NCI-H748 treated with DMSO at 0.1 percent for 48 hours (cell line): ENCODE measurements at places on chromosomes 13 and 19.
A peak's percentile ranks its signal among the peaks of the same experiment; 100 is the strongest.

DNA sequence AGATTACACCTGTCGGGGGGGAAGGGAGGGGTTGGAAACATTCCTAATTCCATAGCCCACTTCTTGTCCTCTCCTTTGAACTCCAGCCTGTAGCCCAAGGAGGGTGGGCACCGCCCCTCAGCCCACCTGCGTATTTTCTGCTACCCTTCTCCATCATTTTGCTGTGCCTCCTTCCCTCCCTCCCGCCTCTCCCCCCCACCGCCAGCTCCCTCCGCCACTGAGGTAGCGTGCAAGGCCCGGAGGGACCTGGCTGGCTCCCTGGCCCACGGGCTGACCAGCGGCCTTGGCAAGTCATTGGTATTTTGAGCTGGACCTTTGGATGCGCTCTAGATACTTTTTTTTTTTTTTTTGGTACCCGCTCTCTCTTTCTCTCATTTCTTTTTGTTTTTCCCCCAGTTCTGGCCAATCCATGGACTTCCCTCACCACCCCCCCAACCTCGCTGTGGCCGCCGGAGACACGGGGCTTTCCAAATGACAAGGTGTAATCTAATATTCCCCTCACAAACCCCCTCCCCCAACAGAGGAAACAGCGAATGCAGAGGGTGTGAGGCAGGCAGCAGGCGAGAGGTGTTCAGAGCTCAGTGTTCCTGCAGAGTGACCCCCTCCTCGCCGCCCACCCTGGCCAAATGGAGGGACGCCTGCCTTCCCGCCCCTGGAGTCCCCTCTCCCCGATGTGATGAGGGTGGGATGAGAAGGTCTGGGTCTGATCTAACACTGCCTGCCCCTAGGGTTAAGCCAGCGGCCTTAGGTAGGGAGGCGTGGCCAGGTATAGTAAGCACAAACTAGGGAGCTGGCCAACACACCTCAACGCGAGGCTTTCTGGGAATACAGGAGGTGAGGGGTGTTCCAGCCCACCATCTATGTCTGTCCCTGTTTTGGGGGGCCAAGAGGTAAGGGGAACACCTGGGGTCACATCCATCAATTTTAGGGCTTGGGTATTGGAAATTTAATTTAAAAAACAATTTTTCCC is 89.2 kb downstream of the PTPRS start:
- no peak for DNase-seq

GRCh38 chr13:43307921-43308433 is 284.6 kb downstream of the DNAJC15 start:
- peak; percentile 82 for DNase-seq

- no peak for DNase-seq
Measured at GRCh38 chr13:25806264-25806974, 245.4 kb downstream of the SHISA2 start.

DNA sequence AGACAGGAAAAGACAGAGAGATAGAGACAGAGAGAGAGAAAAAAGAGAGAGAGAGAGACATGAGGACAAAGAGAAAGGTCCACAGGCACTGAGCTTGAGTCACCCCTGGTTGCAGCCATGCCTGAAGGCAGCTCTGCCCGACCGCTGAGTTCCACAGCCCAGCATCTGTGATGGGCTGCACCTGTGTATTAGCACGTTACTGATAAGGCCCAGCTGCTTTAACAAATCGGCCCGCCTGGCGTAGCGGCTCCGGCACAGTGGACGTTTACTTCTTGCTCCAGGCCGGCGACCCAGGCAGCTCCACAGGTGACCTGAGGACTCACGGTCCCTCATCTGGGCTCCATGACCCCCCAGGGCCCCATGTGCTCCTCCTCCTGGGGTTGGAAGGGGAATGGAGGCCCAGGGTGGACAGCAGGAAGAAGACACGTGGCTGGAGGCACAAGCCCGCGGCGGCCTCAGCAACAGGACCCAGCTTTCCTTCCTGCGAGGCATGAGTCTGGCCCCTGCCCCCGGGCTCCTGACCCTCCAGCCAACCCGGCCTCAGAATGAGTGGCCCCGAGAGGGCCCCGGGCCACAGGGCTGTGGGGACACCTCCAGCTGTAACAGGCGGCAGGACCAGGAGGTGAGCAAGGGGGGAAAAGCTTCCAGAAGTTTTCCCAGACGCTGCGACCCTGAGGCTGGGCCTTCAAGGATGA is 3.9 kb upstream of the CSNK1G2 start:
- DNase-seq, result no peak

DNA sequence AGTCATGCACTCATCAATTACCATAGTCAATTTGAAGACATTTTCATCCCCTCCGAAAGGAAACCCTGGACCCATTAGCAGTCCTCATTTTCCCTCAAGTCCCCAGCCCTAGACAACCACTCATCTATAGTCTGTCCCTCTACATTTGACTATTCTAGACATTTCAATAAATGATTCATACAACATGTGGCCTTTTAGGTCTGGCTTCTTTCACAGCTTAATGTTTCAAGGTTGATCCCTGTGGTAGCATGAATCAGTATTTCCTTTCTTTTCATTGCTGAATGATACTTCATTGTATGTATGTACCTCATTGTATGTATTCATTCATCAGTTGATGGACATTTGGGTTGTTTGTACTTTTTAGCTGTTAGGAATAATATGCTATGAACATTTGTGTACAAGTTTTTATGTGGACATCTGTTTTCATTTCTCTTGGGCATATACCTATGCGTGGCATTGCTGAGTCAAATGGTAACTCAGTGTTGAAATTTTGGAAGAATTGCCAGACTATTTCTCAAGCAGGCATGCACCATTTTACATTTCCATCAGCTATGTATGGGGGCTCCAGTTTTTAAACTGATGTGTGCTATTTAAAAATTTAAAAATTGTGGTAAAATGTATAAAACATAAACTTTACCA is 18.4 kb downstream of the SPATA13 start:
- no peak for DNase-seq

GRCh38 chr19:33681081-33681680 is 59.4 kb downstream of the CHST8 start:
- no peak for DNase-seq

GRCh38 chr19:16516923-16517610 is 20.9 kb downstream of the C19orf44 start:
- no peak for DNase-seq

GRCh38 chr19:7900931-7901330 is 2.7 kb upstream of the MAP2K7 start:
- no peak for DNase-seq

GRCh38 chr19:18251587-18252369 is 22.5 kb downstream of the IQCN start:
- DNase-seq, result peak; percentile 36

- DNase-seq, result no peak
Measured at GRCh38 chr19:10365518-10365917, 14.9 kb downstream of the TYK2 start.

GRCh38 chr19:54435551-54436016 is 13.4 kb upstream of the LENG8 start:
- DNase-seq, result no peak

DNA sequence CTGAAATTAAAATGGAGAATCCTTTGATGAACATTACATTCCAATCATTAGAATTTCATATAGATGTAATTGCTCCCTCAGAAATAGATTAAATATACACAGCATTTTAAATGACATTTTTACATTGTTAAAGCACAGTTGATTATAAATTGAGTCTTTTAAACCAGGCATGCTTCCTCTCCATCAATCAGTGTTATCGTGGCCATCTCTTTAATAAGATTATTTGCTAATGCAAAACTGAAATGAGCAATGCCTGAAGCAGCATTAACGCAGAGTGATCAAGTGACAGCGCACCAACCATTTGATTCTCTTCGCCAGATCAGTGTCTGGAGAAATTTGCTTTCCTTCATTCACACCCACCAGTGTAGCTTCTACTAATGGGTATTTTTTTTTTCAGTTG is 259.8 kb downstream of the OXGR1 start:
- DNase-seq, result no peak

DNA sequence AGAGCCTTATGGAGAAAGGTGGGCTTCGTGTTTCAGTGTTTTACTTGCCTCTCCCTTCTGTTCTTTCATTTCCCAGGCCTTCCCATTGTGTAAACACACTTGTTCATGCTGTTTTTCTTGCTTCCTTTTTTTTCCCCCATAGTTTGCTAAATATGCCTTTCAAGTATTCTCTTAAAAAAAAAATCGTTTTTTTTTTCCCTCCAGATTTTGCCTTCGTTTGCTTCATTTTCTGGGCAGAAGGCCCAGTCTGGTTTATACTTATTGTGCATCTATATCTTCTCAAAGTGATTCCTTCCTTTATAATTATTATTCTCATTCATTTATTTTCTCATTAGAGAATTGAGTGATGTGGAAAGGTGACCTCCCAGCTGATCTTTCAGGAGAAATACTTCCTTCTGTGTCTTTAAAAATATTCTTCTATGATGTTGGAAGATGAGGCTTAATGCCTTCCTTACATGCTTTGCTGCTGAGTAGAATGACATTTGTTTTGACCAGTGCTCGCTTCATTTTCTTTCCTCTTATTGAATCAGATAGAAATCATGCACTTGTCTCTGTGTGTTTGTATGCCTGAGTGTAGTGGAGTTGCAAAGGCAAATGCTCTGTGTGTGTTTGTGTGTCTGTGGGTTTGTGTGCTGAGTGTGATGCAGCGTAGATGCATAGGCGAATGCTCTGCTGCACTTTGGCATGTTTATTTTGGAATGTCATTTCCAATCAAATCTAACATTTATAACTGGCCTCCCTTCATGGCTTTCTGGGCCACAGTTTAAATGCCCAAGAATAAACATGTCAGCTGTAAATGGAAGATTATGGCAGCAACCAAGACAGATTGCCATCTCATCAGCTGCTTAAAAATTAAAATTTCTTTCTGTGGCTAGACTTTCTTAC is 591.4 kb downstream of the FGF9 start:
- no peak for DNase-seq

DNA sequence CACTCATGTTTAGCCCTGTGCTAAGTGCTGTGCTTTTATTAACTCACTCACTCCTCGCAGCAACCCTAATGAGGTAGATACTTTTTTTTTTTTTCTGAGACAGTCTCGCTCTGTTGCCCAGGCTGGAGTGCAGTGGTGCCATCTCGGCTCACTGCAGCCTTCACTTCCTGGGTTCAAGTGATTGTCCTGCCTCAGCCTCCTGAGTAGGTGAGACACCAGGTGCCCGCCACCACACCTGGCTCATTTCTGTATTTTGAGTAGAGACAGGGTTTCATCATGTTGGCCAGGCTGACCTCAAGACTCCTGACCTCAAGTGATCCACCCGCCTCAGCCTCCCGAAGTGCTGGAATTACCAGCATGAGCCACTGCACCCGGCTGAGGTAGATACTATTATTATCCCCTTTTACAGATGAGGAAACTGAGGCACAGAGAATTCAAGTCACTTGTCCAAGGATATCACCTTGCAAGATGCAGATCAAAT is 2.5 kb downstream of the ITPKC start:
- no peak for DNase-seq

DNA sequence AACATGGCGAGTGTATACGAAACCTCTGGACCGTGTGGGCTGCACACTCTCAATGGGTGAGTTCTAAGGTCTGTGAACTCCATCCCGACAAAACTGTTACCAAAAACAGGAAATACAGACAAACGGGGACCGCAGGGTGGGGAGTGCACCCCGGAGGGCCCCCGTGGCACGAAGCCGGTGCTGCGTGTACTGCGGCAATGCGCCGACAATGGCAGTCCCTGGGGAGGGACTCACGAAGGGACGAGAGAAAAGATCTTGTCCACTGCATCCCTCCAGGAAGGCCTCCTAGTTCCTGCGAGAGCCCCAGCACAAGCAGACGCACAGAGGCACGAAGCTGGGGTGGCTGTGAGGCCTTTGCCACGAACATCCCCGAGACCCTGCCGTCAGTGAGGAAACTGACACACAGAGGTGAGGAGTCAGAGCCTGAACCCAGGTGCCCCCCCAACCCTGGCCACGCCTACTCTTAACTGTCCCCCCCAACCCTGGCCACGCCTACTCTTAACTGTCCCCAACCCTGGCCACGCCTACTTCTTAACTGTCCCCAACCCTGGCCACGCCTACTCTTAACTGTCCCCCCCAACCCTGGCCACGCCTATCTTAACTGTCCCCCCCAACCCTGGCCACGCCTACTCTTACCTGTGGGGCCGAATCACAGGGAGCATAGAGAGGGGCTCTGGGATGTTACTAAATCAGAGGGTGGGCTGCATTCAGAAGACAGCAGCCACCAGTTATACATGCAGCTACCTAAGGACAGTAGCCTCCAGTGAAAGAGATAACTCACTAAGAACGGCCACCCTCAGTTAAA is 4.2 kb downstream of the MED16 start:
- no peak for DNase-seq

- no peak for DNase-seq
Measured at GRCh38 chr13:31944262-31945160, 87.1 kb upstream of the FRY start.

DNA sequence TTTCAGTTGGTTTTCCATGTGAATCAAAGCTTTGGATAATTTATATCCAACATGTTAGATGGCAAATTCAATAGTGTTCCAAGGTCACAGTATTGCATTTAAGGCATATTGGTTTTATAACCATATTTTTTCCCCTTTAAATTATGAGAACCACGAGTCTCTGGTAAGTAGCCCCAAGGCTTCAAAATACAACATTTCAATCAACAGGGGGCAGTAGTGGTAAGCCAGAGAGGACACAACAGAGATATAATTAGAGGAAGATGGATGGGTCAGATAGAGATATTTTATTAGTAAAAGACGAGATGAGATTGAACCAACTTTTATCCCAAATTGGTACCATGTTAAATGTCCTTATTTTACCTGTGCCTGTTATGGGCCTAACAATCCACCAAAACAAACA is 53.1 kb downstream of the KL start:
- DNase-seq, result no peak

- no peak for DNase-seq
Measured at GRCh38 chr13:90792335-90792734, 555.2 kb upstream of the MIR17HG start.

DNA sequence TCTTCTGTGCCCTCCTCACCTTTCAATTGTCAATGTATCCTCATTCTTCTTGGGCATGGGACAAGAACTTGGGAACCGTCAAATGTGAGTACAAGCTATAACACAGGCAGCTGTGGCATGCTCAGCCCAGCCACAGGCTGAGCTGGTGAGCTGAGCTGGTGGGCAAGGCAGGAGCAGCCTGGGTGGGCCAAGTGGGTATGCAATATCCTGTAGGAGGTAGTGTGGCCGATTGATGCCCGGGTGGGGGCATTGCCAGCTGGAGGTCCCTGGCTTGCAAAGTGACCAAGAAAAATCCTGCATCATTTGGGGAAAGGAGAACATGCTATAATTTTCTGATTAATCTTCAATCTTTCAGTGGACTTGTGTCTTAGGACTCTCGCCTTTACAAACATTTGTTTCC is 507.2 kb upstream of the SLC10A2 start:
- no peak for DNase-seq

- no peak for DNase-seq
Measured at GRCh38 chr19:31597616-31598015, 248.4 kb upstream of the TSHZ3 start.

DNA sequence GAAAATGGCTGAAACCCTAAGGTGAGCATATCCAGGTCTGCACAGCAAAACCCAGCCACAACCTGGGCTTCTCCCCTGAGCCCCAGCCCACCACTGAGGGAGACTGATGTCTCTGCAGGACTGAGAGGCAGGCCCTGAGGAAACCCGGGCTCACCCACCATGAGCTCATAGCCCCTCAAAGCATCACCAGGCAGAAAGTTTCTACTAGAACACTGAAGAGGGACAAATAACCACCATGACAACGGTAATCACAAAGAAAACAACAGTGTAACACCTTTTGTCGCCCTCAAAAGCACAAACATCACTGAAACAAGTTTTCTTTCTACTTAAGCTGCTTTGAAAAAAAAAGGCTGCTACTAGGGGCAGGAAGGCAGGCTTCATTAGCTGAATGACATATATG is 29.8 kb downstream of the TSHZ3 start:
- DNase-seq, result no peak
